Omental fat pad (tissue), 4 donors: ENCODE measurements at places on chromosomes 1 and 21. TPM values are rescaled to one million over a fixed set of nuclear protein-coding genes. Genes with fewer than 3 reads are reported as not detected.

DNA sequence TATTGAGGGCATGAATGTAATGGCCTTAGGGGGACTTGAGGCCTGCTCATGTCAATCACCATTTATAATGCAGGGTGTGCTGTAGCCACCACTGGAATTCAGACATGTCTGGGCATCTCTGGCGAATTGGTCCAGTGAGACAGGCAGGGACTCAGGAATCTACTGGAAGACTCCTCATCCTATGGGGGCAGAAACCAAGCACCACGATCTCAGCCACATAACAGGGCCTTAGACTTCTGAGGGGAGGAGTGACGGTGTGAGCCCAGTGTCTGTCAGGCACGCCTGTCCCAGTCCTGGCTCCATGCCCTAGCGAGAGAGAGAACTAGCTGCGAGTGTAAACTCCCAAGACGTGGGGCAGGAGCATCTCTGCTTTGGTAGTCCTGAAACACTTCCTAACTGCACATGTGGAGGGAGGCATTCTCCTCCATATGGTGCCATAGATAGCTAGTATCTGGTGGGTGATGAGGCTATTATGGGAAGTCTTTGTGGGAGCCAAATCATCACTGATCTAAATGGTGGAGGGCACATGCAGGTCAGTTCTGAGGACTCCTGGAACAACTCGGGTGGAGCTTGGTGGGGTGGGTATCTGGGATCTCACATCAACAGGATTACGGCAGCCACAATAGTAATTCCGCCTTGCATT is 29.8 kb upstream of the KIAA0040 start:
- no peak for DNase-seq

Gene RCSD1
- total RNA-seq: 20.7 TPM

GRCh38 chr1:64654519-64655341 is 90.1 kb upstream of the RAVER2 start:
- DNase-seq: no peak

- no peak for DNase-seq
Measured at GRCh38 chr1:244231572-244232315, 180.7 kb downstream of the ZBTB18 start.
